ENCODE measurements at places on chromosomes 5 and 9.

DNA sequence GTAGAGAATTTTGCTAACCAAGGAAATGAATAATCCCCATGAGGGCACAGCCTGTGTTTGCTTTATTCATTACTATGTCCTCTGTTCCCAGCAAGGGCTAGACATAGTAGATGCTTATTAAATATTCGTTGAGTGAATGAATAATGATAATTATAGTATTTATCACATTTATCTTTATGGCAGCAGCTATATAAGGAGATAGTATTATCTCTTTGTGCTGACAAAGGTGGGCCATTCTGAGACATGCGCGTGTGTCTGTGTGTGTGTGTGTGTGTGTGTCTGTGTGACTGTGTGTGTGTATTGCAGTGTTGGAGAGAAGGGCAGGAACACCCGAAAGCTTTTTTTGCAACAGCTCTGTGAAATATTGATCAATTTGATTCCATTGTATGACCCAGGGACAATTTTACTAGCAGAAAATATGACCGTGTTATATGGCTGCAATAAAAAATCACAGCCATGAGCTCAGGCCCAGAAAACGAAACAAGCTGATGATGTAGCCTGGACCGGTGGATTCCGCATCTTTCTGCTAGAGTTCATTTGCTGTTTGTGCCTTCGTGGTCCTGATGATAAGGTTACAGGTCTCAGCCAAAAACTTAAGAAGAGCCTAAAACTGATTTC lies 39.8 kb downstream of the ZNF618 start:
- DNase-seq, result no peak

GRCh38 chr5:123142206-123142915 lies 53.3 kb downstream of the PRDM6 start:
- no peak for DNase-seq

DNA sequence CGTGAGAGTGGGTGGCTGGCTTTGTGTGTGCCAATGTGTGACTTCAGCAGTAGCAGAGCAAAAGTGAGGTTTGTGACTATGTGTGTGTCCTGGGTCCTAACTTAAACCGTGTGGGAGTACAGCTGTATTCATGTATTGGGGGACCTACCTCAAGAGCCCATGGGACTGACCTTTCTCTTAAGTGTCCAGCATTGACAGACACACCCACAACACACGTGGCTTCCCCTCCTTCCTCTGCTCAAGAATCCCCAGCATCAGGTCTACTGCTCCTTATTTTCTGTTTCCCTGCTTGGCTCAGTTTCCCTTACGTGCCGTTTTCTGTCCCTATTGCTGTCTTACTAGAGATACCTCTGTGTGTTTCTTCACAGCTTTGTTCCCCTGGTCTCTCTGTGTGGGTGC lies 616 bp downstream of the IL11RA start:
- DNase-seq, result no peak

- no peak for DNase-seq
Measured at GRCh38 chr5:132190161-132190817, 37.4 kb downstream of the P4HA2 start.

- no peak for DNase-seq
Measured at GRCh38 chr9:133120501-133121197, 391 bp downstream of the RALGDS start.

GRCh38 chr9:37504605-37505004 lies 18.9 kb downstream of the POLR1E start:
- DNase-seq, result no peak

DNA sequence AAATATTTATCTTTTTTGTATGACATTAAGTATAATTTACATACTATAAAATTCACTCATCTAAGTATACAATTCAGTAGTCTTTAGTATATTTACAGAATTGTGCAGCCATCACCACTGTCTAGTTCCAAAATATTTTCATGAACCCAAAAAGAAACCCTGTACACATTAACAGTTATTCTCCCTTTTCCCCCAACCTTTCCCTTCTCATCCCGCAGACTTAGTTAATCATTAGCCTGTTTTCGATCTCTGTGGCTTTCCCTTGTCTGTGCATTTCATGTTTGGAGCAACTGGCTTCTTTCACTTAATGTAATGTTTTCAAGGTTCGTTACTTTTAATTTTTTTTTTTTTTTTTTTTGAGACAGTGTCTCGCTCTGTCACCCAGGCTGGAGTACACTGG lies 37.5 kb downstream of the MTREX start:
- DNase-seq, result no peak
